ENCODE measurements at places on chromosomes 7 and 10.

- DNase-seq: no peak
Measured at GRCh38 chr10:124211921-124212320, 118.5 kb upstream of the CHST15 start.

- DNase-seq: no peak
Measured at GRCh38 chr7:3067193-3067592, 23.5 kb upstream of the CARD11 start.

DNA sequence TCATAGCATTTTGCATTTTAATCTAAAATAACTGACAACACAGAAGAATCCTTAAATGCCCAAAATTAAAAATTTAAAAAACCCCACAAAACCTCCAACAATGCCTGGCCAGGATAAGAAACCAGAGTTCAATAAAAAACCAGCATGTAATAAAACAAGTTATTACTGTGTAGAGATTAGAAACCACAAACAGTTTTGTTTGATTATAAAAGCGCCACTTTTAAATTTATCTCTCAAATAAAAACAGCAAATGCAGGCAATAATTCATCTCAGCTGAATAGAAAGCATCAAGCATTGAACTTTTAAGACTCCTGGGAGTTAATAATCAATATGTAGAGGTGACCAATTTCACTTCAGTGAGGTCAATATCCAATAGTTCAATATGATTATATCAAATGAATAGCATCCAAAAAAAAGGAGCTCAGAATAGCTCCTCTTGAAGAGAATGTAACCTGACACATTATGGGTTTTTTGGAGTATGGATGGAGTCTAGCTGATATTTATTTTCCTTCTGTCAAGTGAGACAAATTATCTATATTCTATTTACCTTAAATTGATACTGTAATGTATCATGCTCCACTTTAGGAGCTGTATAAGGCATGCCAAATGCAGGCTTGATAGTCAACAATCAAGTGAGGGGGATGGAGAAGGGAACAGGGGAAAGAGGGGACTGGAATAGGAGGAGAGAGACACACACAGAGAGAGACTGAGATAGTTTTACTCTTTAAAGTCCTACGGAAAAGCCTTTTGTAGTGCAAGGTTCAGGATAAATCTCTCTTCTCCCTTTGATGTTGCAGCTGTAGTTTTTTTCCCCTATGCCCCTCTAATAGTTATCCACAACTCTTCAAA, 130.9 kb downstream of the RSU1 start:
- no peak for DNase-seq

- DNase-seq: no peak
Measured at GRCh38 chr7:49783446-49783845, 10.0 kb downstream of the VWC2 start.

GRCh38 chr7:82358009-82358578, 85.5 kb downstream of the CACNA2D1 start:
- no peak for DNase-seq

DNA sequence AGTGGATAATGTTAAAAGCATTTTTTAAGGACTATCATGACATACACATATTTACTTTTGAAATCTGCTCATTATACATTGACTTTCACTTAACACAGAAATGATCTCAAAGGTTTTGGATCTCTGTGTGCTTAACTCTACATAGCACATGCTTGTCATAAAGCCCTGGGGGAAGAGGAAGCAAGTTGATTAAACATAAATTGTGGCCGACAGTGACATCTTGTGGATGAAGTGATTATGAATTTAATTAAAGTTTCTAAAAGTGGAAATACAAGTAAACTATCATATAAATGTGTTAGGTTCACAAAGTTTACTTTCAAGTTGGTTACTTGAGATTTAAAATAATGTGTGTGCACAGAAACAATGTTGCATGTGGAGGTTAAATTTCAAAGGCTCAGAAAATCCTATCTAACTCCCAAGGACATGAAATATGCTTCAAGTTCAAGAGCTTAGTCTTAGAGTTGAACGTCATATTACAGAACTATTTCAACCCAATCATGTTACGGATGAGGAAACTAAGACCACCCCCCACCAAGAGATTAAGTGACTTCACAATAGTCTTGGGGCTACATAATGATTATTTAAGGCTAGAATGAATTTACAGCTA, 1247.8 kb downstream of the GATA3 start:
- DNase-seq: no peak

DNA sequence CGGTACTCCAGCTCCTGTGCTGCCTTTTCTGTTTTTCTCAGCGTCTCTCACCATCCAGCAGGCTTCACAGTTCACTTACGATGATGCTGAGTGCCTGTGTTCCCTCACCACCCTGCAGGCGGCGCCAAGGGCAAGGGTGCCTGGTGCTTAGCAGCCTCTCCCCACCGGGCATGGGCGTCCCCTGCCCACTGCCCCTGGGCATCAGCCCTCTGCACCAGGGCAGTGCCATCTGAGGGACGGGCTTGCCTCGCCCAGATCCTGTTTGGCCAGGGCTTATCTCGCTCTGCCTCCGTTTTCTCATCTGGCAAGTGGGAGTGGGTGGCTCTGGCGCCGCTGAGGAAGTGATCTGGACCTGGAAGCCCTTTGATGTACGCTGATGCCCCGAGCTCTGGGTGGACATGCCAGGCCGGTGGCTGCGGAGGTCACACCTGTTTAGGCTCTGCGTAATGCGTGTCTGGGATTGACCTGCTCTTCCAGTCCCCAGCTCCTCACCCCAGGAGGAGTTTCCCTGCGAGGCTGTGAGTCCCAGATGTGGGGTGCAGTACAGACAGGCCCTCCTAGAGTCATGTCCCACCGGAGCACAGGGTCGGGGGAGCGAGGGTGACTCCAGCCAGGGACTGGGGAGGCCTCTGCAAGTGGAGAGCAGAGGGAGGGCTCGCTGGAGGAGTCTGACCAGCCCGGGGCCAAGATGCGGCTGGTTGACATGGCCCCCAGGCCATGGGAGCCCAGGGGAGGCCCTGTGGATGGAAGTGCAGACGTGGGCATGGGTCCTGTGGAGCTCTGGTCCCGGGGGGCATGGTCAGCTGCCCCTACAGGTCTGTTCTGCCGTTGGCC, 11.8 kb downstream of the TTYH3 start:
- no peak for DNase-seq

DNA sequence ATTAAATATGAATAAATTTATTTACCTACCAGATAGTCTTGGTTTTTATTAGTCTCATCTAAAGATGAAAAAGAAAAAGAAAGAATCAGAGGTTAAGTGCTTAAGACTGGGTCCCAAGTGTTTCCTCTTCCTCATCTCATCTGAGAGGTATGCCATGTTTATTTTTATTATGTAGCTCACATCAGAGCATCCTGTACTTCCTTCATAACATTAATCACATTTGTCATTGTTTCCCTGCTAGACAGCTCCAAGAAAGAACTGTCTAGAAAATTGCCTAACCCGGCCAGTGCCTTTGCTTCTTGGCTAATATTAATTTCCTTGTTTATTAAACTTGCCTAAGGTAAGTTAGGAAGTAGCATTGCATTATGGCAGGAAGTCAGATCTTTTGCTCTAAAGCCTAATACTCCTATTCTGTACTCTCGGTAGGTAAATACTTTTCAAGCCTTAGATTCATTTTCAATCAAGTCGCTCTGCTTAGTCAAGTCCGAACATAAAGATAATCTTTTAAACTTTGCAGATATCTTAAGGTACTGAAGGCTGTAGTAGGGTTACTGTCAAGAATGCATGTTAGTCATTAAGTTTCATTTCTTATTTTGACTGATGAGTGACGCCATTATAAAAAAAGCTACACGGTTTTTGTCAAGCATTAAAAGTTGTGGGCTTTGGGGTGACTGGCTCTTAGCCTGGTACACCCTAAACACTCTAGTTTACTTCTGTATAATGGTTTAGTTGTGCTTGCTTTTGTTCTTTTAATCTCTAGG, 47.4 kb downstream of the ZMYND11 start:
- no peak for DNase-seq

GRCh38 chr10:125004571-125005311, 62.8 kb downstream of the ZRANB1 start:
- no peak for DNase-seq

GRCh38 chr10:10798864-10799192, 218.8 kb upstream of the CELF2 start:
- DNase-seq: no peak

GRCh38 chr7:74290553-74290950, 1.3 kb downstream of the CLIP2 start:
- DNase-seq: no peak

- no peak for DNase-seq
Measured at GRCh38 chr10:30433306-30433729, 666 bp upstream of the MAP3K8 start.

DNA sequence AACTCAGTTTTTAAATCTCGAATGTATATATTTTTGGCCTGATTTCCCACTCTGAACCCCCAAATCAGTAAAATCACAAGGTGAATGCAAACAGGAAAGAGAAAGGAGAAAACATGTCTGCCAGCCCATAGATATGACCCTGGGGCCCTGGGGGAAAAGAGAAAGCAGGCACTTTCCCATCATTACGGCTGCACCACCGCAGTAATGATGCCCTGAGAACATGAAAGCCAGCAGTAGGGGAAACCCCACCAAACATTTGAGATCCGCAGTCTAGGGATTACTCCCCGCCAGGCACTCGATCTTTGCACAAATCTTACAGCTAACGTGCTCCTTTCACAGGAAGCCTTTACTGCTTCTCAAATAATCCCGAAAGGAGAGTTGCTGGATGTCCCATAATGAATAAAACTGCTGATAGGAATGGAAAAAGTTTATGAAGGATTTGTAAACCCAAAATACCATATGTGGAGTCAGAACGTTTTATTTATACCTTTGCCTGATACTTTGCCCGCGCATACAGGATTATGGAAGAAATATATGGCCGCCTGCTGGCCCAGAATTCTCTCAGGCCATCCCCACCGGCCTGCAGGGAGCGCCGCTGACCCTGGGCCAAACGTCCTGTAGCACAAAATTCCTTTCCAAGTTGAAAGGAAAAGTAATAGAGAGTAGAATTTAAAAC, 180.0 kb upstream of the INHBA start:
- no peak for DNase-seq

DNA sequence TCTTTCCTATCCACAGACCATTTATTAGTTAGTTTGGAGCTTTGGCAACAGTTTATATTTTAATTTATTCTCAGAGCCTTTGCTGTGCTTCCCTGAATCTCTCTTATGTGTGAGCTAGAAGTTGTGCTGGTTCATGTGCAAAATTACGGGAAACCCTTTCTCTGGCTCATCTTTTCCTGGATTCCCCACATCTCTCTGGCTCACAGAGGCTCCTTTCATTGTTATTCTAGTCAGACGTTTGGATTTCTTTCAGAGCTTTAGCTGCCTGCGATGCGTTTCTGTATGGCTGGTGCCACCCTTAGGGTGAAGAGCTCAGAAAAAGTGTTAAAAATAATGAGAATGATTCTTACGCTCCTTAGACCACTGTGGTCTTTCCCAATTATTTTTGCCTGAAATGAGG, 53.3 kb downstream of the TPST1 start:
- no peak for DNase-seq

DNA sequence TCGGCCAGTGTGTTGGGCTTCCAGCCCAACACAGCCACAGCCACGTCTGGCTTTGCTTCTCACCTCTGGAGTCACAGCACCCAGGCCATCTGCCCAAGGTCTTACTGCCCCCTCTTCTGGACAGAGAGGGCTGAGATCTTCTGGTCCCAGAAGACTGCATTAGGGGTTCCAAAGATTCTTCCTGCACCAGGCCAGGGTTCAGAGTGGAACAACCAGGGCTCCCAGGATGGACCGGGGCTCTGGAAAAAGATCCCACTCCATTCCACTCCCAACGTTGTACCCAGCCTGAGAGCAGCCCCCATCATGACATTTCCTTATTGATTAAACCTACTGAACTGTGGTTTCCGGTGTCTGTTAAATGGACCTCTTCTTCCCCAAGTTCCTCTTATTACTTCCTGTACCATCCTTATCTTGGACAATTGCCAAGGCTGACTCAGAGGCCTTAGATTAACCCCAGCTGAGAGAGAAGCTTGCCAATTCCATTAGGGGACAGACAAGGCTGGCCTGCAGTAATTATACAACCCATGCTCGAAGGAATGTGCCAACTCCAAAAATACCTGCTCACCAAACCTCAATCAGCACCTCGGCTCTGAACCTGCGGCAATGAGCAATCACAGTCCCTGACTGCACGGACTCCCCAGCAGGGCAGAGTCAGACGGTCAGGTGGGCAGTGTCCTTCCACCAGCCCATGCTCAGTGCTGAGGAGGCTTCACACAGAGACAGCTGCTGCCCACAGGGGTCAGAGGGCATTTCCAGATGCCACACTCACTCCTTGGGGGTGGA, 47.9 kb upstream of the NPFFR1 start:
- no peak for DNase-seq

- DNase-seq: no peak
Measured at GRCh38 chr7:100166317-100166940, 2.0 kb downstream of the GAL3ST4 start.

DNA sequence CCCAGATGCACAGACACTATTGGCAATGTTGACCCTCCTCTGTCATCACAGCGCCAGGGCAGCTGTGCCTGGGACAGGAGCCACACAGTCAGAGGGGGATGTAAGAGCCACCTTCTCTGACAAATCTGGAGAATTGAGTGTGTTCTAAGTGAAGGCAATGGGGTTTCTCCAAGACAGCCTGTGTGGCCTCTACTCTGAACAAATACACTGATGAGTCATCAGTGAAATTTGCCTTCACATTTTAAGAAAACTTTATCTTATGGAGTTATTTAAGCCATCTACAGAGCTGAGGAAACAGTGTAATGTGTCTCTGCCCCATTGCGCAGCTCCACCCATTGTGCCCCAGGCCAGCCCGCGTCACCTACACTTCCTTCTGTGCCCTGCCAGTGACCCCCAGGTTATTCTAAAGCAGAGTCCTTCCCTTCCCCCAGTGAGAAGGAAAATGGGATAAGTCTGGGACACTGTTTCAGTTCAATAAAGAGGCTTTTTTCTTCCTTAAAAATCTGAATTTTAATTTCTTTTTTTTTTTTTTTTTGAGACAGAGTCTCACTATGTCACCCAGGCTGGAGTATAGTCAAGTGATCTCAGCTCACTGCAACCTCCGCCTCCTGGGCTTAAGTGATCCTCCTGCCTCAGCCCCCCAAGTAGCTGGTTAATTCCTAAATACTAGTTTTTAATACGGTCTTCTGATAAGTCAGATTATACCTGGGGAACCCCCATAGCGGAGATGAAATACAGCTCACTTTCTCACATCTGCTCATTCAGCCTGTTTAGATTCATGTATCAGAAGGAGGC, 21.8 kb downstream of the AKR1E2 start:
- DNase-seq: no peak

- no peak for DNase-seq
Measured at GRCh38 chr7:110186334-110186733, 904.6 kb upstream of the LRRN3 start.

DNA sequence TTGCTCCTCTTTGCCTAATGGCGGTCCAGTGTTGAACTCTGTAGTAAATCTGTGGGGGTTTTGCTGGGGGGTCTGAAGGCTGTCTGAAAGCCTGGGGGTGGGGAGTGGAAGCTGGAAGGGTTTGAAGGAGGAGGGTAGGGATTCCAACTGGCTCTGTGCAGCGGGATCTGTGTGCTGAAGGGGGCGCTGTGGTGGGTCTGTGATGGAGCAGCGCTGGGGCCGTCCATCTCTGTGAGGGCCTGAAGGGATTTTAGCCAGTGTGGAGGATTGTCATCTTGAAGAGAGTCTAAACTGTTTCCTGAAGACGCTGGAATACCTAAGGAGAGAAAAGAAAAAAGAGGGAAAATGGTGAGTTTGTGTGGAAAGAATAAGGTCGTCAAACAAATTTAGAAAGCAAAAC, 129.2 kb downstream of the STRA8 start:
- DNase-seq: no peak

- DNase-seq: no peak
Measured at GRCh38 chr10:79264942-79265341, 82.3 kb upstream of the PPIF start.

Measured in NCI-H1930 (cell line).